ENCODE measurements at places on chromosomes 1 and 21. TPM values are rescaled to one million over a fixed set of nuclear protein-coding genes. Genes with fewer than 3 reads are reported as not detected.

DNA sequence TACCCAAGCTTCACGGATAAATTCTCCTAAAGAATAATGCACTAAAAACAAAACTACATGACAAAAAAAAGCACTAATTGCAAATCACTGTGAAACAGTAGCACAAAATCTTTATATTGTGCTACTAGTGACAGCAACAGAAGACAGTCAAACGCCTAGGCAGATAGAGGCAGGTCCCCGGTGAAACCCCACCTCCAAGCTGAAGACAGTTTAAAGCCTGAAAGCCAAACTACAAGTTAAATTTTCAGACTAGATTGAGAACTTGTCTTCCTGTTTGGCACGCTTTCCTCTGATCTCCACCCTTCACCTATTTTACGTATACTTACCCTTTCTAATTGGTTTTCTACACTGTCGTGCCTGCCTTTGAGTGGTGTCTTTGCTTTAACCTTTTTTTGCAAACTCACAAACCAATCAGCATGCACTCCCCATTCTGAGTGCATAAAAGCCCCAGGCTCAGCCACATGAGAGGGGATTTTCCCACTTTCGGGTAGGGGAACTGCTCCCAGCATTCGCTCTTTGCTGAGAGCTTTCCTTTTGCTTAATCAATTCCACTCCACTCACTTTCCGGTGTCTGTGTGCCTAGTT is 3.6 kb upstream of the BACH1 start:
- no peak for DNase-seq

GRCh38 chr1:26784023-26784871 is 3.5 kb upstream of the PIGV start:
- peak; percentile 44 for DNase-seq

- no peak for DNase-seq
Observed at GRCh38 chr1:63316984-63317816, 5.2 kb upstream of the FOXD3 start.

DNA sequence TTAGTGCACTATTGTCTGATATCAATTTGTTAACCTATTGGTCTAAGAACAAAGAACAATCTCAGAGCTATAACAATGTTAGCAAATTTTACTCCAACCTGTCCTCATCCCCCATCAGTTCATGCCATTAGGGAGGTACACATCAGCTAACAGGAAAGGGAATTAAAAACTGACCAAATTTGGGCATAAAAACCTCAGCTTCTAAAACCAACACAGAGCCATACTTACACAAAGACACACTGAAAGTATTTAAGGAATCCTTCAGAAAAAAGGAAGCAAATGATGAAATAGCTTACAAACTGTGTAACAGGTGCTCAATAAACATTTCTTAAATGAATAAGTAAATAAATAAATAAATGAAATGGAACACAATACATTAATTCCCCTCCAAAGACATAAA is 89.2 kb downstream of the TTLL7 start:
- no peak for DNase-seq

DNA sequence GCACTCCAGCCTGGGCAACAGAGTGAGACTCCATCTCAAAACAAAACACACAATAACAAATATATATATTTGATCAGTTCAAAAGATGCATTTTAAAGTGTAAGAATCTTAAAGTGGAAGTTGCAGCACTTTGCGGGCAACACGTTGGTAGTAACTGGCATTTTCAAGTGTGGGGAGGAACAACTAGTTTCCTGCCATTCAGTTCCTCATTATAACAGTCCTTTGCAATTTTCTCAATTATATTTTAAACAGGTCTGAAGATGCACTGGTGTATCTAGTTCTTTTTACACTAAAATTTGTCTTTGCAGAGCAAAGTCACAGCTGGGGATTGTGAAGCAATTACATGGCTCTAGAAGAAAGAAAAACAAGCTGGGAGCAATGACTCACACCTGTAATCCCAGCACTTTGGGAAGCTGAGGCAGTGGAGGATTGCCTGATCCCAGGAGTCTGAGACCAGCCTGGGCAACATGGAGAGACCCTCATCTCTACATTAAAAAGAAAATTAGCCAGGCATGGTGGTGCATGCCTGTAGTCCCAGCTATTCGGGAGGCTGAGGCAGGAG is 25.3 kb downstream of the RRAGC start:
- no peak for DNase-seq

The TFF2 gene
- not detected for polyA plus RNA-seq

- no peak for DNase-seq
Observed at GRCh38 chr1:85654066-85654782, 54.0 kb downstream of the ZNHIT6 start.

DNA sequence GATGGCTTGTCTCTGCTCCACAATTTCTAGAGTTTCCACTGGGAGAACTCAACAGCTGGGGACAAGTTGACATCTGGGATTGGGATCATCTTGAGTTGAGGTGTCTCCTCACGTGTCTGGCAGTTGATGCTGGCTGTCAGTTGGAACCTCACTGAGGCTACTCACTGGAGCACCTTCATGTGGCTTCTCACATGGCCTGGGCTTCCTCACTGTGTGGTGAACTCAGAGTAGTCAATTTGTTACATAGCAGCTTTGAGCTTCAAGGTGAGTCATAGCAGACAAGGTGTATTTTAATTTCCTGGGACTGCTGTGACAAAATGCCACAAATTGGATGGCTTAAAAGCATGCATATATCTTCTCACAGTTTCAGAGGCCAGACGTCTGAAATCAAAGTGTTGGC is 44.0 kb downstream of the NTNG1 start:
- no peak for DNase-seq

All from left renal pelvis (tissue), 4 donors.